NCI-H1048 (cell line): ENCODE measurements at places on chromosomes 13 and 19.
A peak's percentile ranks its signal among the peaks of the same experiment; 100 is the strongest.

- no peak for DNase-seq
Observed at GRCh38 chr13:23380534-23380933, 53.0 kb downstream of the SACS start.

- no peak for DNase-seq
Observed at GRCh38 chr13:46948338-46948737, 51.5 kb upstream of the HTR2A start.

DNA sequence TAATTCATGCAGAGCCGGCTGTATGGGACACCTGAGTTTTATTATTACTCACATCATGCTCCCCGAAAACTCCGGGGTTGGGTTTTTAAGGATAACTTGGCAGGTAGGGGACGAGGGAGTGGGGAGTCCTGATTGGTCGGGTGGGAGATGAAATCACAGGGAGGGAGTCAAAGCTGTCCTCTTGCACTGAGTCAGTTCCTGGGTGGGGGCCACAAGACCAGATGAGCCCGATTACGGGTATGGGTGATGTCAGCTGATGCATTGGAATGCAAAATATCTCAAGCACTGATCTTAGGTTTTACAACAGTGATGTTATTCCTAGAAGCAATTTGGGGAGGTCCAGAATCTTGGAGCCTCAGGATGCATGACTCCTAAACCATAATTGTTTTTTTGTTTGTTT, 18.6 kb upstream of the COG3 start:
- DNase-seq: no peak

- no peak for DNase-seq
Observed at GRCh38 chr19:47417746-47418691, 1.3 kb downstream of the MEIS3 start.

- peak; percentile 65 for DNase-seq
Observed at GRCh38 chr19:1269478-1270212, 513 bp downstream of the CIRBP start.

GRCh38 chr19:4064496-4065260, 2.0 kb downstream of the ZBTB7A start:
- DNase-seq: no peak

DNA sequence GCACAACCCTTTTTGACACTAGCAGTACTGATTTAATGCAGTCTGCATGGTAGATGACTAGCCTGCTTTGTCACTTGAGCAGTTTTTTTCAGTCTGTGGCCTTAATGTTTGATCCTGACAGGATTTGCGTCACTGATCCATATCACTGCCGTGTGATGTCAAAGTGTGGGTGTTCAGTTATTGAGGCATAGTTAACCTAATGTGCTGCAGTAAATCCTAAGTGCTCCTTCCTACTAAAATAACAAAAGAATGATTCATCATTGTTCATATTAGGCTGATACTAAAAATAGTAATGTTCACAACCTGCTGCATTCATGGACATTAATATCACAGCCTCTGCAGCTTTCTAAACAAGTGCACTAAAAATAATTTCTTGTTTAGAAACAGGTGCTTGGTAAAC, 121.9 kb upstream of the MLNR start:
- no peak for DNase-seq
